ENCODE measurements at places on chromosomes 6 and 20. TPM values are rescaled to one million over a fixed set of nuclear protein-coding genes. Genes with fewer than 3 reads are reported as not detected.

The PLCG1 gene
- 146 TPM for total RNA-seq

The CLIC5 gene
- total RNA-seq, result not detected

The NMBR gene
- 0.09 TPM for total RNA-seq

The EPPIN gene
- not detected for total RNA-seq

The GPANK1 gene
- 20.2 TPM for total RNA-seq

The TUBB2B gene
- 762 TPM for total RNA-seq

The HLA-DRB5 gene
- total RNA-seq, result 3.4 TPM

- H3K27ac ChIP-seq, result no peak overlapping the region
- no peaks in the 10 kb centered on the region for H3K36me3 ChIP-seq
- H3K4me1 ChIP-seq, result no peaks in the 10 kb centered on the region
- H3K27me3 ChIP-seq, result no peaks in the 10 kb centered on the region
Measured at GRCh38 chr20:33540427-33540826, 50.5 kb downstream of the CBFA2T2 start.

- no peak overlapping the region for H3K27ac ChIP-seq
- no peaks in the 10 kb centered on the region for H3K4me1 ChIP-seq
Measured at GRCh38 chr20:22921595-22922421, 113.3 kb upstream of the SSTR4 start.

- no peaks in the 10 kb centered on the region for H3K36me3 ChIP-seq
- no peak for DNase-seq
- H3K4me3 ChIP-seq, result no peak overlapping the region
- peaks cover 4% of the 10 kb centered on the region for H3K4me1 ChIP-seq
- H3K27me3 ChIP-seq, result no peaks in the 10 kb centered on the region
Measured at GRCh38 chr6:16543521-16543920, 217.7 kb downstream of the ATXN1 start.

GRCh38 chr6:103578115-103578514 lies 1281.6 kb downstream of the HACE1 start:
- no peak overlapping the region for H3K4me3 ChIP-seq
- H3K27me3 ChIP-seq, result no peaks in the 10 kb centered on the region
- no peaks in the 10 kb centered on the region for H3K36me3 ChIP-seq

GRCh38 chr6:25660512-25660911 lies 8.5 kb downstream of the SCGN start:
- no peaks in the 10 kb centered on the region for H3K36me3 ChIP-seq
- H3K27ac ChIP-seq, result no peak overlapping the region

GRCh38 chr6:53752856-53753255 lies 41.9 kb upstream of the LRRC1 start:
- no peaks in the 10 kb centered on the region for H3K36me3 ChIP-seq
- H3K4me1 ChIP-seq, result no peaks in the 10 kb centered on the region
- H3K4me3 ChIP-seq, result no peak overlapping the region
- no peak overlapping the region for H3K27ac ChIP-seq

DNA sequence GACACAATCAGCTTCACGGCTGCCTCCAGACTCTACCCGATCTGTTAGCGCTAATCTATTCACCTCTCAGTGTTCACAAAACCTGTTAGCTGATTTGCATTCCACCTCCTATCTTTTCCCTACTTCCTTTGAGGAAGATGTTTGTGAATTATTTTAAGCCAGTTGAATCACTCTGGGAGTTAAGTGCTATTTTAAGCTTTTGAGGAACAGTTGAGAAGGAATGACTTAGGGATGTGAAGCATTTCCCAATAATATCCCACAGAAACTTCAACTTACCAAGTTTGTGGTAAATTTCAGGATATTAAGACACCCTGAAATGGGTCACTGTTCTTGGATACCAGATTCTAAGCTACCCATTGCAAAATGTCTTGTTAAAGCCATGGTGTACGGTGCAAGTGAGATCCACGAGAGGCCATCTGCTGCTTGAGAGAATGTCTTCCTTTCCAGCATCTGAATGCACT lies 145.2 kb upstream of the CITED2 start:
- H3K27me3 ChIP-seq, result no peaks in the 10 kb centered on the region
- H3K36me3 ChIP-seq, result no peaks in the 10 kb centered on the region
- no peak for DNase-seq
- no peak overlapping the region for H3K4me3 ChIP-seq
- H3K4me1 ChIP-seq, result no peaks in the 10 kb centered on the region

GRCh38 chr20:6135347-6135746 lies 12.5 kb upstream of the FERMT1 start:
- no peaks in the 10 kb centered on the region for H3K4me1 ChIP-seq
- no peaks in the 10 kb centered on the region for H3K36me3 ChIP-seq
- no peak overlapping the region for H3K4me3 ChIP-seq
- no peak for DNase-seq
- no peak overlapping the region for H3K27ac ChIP-seq
